Fibroblast of lung (primary cell): ENCODE measurements at places on chromosomes 11 and 22.

GRCh38 chr11:68142028-68142412, 20.8 kb upstream of the CHKA start:
- DNase-seq: no peak

GRCh38 chr11:45158891-45159605, 12.6 kb downstream of the PRDM11 start:
- no peak for DNase-seq

GRCh38 chr11:35523331-35523768, 2.1 kb downstream of the PAMR1 start:
- peak; percentile 42 for DNase-seq

DNA sequence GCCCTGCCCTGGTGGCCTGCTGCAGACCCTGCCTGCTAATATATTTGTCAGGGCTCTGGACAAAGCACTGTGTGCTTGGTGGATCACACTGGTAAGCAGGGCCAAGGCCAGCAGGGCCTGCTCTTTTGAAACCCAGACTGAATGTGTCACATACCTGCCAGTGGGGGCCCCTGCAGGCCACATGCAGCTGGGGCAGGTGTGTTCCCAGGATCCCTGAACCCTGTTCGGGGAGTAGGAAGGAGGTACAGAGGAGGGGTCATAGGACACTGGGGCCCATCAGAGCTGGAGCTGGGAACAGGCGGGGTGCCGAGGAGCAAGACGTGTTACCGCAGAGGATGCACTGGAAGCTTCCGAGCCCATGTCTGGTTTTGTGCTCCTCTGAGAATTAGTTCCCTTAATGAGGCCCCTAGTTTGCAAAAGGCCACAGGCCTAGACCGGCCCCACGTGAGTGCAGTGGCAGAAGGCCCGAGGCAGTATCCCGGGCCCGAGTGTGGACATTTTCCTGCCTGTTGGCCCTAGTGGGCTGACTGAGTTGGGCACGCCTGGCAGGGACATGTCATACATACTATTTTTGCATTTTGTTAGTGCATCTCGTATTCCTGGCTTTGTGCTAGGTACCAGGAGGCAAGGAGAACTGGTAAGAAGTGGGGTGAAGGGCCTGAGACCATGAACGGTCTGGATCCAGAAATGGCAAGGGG, 11.2 kb upstream of the ACR start:
- no peak for DNase-seq

GRCh38 chr11:9053316-9054035, 37.9 kb downstream of the SCUBE2 start:
- peak; percentile 56 for DNase-seq

- no peak for DNase-seq
These were observed 3.3 kb upstream of the TYMP start for GRCh38 chr22:50532824-50533796.

- DNase-seq: no peak
These were observed 124.8 kb upstream of the CSNK2A3 start for GRCh38 chr11:11477695-11478420.

DNA sequence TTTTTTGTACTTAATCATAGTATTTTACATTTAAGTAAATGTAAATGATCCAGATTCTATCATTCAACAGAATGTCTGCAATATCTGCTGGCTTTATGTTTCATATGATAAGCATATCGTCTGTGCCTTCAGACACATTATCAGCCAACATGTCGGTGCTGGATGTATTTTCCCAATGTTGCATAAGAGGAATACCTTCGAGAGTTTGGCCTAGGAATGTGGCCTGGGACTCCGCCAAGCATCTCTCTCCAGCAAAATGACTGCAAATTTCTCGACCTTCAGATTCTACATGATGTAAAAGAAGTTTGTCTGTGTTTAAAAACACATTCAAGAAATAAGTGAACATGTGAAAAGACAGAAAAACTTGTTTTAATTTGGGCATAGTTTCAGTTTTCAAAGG, 6.9 kb downstream of the BDNF start:
- DNase-seq: no peak

DNA sequence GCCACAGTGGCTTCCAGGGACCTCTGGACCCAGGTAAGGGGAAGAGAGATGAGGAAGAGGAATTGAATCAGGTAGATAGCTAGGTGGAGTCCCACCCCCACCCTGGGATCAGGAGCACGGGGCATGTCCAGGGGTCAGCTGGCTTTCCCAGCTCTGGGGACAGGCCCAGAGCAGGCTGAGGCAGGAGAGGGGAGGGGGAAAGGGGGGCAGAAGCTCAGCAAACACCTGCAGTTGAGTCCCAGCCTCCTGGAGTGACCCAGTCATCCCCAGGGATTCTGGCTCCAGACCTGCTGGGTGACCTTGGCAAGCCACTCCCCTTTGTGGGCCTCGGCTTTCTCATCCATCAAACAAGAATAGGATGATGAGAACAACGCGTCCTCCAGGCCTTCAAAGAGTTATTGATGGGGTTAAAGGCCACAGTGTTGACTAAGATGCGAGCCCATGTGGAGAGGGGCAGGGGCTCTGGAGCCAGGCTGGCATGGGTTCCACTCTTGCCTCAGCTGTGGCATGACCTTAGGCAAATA, 16.0 kb downstream of the STARD10 start:
- DNase-seq: no peak

- DNase-seq: peak; percentile 16
These were observed 60.9 kb upstream of the PAX6 start for GRCh38 chr11:31872076-31872443.

DNA sequence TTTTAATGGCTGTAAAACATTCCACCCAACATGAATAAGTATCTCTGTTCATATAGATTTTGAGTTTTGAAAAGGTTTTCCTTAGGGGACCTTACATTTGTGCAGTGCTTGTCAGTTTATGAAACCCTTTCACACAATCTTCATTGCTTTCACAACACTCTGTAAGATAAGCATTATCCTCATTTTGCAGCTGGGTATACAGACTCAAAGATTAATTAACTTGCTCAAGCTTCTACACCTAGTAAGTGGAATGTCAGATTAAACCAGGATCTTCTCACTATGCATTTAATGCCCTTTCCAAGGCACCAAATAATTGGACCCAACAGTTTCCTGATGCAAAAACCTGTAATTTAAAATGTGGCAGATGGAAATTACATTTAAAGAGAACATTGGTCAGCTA, 11.6 kb upstream of the GAB2 start:
- DNase-seq: no peak

- peak; percentile 6 for DNase-seq
These were observed 624 bp downstream of the TMEM41B start for GRCh38 chr11:9313648-9314290.

DNA sequence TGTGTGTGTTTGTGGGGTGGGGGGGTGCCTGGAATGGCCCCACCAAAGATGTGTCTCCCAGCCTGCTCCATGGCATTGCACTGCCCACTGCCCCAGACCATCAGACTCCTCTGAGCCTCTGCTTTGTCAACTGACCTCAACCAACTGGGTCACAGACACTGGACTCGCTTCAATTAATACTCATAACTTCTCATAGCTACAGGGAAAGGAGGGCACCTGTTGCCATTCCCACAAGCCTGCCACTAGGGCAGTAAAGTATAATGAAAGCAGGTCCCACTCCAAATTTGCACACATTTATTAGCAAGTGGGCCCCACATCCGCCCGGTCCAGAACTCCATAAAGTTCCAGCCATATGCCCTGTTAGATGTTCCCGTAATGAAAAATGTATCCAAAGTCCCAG, 70.5 kb upstream of the PRDM11 start:
- DNase-seq: no peak

GRCh38 chr11:7516475-7516874, 2.7 kb downstream of the PPFIBP2 start:
- no peak for DNase-seq

- DNase-seq: no peak
These were observed 53.5 kb downstream of the IGLL5 start for GRCh38 chr22:22940961-22941605.

DNA sequence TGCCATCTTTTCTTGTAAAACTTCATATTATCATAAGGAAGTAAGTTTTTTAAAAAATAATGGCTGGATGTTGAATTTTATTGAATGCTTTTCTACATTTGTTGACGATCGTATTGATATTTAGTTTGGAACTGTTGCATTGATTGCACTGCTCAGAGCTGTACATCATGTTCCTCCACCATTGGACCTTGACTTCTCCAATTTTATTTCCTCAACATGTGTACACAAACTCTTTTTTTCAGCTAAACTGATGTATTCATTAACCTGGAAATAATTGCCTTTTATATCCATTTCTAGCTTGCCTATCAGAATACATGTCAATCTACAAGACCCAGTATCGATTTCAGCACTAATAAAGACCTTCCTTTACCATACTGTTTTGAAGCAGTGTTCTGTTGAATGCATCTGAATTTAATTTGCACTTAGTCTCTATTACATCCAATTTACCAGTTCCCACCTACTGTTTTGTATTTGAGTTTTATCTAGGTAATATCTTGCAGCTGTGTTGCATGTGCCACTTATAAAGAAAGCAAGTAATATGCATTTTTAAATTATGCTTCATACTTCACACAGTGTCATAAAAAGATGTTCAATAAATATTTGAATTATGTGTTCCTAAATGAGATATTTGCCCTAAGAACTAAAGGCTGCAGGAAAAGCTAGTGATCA, 5.5 kb downstream of the CEP57 start:
- no peak for DNase-seq

- no peak for DNase-seq
These were observed 599 bp downstream of the TIMM10B start for GRCh38 chr11:6481924-6482275.

GRCh38 chr11:77189588-77190210, 61.7 kb downstream of the MYO7A start:
- no peak for DNase-seq

GRCh38 chr11:110059706-110060463, 33.3 kb upstream of the ZC3H12C start:
- DNase-seq: peak; percentile 72

GRCh38 chr22:40719599-40719998, 40.3 kb downstream of the MCHR1 start:
- no peak for DNase-seq

DNA sequence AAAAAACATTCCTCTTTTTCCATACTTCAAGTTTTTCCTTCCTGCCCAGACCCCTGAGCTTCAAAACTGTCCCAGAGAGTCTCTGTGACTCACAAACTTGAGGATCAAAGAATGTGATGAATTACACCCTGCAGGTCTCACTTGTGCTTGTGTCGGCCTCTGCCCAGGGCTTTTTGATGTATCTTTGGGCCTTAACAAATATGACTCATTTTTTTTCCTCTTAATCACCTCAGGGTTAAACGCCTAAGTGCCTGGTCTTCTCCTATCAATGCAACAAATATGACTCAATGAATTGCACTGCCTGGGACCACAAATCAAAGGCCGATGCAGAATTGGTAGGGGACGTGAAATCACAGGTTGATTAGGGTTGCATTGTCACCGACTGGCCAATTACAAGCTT, 267.7 kb downstream of the LARGE1 start:
- DNase-seq: no peak

- DNase-seq: no peak
These were observed 21.6 kb upstream of the ADORA2A start for GRCh38 chr22:24405631-24406321.

GRCh38 chr11:116360221-116360941, 412.4 kb downstream of the BUD13 start:
- no peak for DNase-seq

DNA sequence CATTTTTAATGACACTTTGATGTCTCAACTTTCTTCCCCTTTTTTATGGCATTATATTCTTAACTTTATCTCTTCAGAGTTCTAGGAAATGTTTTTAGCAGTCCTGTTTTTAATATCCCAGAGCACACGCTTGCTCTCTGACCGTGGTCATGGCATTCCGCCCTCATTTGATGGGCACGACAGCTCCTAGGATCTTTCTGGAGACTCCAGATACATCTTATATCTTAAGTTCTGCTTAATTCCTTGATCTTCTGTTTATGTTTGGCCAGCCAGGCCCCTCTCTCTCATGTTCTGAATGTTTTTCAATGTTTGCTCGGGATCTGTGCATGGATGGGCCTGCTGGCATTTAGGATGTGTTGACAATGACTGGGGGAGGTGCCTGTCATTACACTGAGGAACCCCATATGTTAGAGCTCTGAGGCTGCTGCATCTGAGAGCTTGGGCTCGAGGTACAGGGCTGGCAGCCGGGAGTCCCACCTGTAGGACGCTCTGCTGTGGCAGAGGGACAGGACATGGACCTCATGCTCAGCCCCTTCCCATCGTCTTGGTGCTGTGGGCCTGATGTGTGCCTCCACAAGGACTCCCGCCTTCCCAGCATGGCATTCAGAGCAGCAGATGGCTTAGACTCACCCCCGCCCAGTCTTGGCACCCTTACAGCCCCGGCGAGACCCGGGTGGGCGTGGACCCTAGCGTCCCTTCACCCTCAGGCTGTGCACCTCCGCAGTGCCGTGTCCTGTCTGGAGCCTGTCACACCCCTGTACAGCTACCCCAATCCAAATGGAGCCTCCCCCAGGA, 75.0 kb downstream of the CDKN1C start:
- no peak for DNase-seq

DNA sequence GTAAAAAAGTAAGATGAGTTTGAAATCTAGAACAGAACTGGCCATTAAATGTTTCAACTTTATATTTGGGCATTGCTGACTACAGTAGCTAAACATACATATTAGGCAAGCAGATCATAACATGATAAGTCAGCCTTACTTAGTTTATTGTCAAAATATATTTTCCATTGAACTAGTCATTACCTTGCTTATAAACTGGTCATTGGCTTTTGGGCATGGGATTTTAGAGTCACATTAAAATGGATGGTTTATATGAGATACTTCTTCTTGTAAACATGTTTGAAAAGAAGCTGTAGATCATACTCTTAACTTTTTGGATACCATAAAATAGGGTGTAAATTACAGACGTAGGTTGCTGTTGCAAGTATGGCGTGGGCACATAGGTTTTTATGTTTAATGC, 2.7 kb downstream of the HIPK3 start:
- DNase-seq: no peak

GRCh38 chr11:36564376-36565030, 3.3 kb upstream of the RAG1 start:
- DNase-seq: peak; percentile 46

DNA sequence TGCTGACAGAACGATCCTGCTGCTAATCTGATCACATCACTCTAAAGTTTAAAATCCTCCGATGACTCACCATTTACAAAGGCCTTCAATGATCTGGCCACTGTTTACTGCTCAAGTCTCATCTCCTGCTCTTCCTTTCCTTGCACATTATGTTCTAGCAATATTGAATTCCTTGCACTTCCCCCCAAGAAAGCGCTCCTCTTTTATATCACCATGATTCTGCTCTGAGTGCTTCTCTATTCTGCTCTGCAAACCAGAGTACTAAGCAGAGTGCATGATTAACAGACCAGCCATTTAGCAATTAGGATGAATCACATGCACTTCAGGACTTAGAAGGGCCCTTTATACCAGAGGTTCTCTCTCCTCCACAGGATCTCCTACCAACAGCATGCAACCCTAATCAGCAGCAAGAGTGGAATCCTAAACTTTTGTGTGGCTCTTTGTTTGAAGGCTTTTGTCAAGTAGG, 1122.8 kb upstream of the CCDC90B start:
- DNase-seq: peak; percentile 73

DNA sequence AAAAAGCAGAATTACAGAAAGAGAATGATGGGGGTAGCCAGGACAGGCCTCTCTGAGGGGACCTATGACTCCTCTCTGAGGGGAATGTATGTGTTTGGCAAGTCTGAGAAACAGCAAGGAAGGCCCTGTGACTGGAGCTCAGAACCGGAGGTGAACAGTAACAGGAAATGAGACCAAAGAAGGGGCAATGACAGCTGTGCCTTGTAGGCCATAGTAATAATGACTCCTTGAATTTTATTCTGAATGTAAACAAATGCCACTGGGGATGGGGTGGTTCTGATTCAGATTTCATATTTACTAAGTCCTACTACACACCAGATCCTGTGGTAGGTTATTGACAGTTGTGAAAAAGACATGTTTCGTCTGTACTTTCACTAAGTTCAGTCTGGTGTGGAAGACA, 52.8 kb upstream of the APOA1 start:
- peak; percentile 33 for DNase-seq

GRCh38 chr11:63914896-63915691, 1.9 kb downstream of the RCOR2 start:
- DNase-seq: no peak
